Activated CD4-positive, CD25-positive, alpha-beta regulatory T cell treated with anti-CD3 and anti-CD28 coated beads, Interleukin-2, amount 50 U/mL, for 16 hours (primary cell): ENCODE measurements at places on chromosomes 2 and 18.

GRCh38 chr2:231929961-231930592, 3.9 kb upstream of the NPPC start:
- no peak for DNase-seq

DNA sequence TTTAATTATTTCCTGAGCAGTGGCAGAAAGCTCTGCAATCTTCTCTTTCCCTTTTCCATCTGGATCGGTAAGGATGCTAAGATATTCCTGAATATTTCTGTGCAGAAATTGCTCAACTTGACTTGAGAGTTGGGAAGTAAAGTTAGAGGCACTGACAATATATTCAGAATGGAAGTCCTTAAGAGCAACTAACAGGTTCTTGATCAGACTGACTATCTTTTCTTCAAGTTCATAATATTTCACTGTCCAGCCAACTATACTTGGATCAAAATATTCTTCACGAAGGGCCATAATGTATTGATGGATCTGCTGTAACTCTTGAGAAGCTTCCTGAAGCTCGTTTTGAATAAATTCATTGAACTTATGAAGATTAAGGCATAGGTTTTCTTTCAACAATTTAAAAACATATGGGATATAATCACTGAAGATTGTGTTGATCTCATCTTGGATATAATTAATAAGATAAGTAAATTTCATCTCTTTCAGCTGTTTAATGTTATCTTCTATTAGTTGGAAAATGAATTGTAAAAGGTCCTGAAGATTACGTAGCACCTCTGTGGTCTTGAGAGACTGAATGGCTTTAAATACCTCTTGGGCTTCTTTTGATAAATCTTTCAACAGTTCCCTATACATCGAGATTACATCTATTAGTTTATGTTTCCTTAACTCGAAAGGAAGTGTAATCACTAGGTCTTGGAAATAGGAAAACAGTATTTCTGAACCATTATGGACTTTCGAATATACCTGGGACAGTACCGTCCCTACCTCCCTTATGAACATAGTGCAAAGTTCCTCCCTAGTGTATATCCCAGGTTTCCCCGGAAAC, 41.7 kb downstream of the APOB start:
- no peak for DNase-seq

GRCh38 chr18:73340135-73340977, 472.6 kb upstream of the NETO1 start:
- no peak for DNase-seq

- DNase-seq, result no peak
Measured at GRCh38 chr2:219876931-219877330, 249.5 kb downstream of the SLC4A3 start.
